ENCODE measurements at places on chromosomes 12 and 14.

DNA sequence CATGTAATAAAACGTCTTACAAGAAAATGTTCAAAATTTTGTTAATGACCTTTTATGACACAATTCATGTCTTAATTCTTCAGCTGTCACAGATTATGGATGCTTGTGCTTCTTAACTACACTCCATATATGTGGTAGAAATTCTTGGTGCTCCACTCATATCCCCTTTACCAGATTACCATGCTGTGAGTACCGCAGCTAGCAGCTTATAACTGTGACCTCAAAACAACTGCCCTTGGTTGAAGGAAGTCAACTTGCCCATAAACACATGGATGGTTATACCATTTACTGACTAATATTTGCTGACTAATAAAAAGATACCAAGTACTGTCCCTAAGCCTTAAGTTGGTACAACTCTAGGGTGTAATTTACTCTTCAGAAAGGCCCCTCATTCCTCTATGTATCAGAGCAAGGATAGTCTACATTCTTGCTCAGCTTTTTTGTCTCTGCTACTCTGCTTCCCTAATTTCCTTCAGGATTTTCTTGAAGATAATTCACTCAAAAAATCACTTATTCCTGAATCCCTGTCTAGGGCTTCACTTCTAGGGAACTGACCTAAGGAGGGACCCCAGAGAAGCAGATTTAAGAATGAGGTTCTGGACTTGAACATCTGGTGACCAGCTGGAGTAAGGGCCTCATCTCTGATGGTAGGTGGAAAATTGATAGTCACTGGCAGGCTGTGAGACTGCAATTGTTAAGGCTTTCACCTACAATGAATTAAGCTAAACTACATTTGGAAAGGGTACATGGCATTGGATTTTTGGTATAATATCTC, 152.3 kb downstream of the SLC6A15 start:
- no peak for DNase-seq

DNA sequence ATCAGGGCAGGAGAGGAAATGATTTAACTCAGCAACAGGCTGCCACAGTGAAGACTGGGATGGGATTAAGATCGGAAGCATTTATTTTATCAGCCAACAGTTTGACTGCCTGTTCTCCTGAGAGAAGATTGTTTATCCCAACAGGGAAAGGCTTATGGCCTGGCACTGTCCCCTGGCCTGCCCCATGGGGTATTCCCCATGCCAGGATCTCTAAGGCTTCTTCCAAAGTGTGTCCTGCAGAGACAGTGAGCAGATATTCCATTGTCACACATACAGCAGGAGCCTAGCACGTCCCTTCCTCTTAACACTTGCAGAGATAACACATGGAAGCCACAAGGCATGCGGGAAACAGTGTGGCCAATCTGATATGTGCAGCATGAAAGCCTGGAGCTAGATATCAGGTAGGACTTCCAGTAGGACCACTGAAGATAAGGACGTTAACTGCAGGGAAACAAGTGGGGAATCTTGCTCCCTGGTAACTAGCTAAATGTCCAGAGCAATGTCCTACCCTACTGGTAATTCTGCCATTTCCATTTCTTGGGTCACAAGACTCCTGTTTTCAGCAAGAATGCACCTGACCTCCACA, 48.2 kb downstream of the IQSEC3 start:
- no peak for DNase-seq

GRCh38 chr12:26629864-26630263, 203.1 kb downstream of the ITPR2 start:
- DNase-seq = no peak

- no peak for DNase-seq
Measured at GRCh38 chr12:76786986-76787385, 23.1 kb downstream of the ZDHHC17 start.
